ENCODE measurements at places on chromosomes 6 and 20. TPM values are rescaled to one million over a fixed set of nuclear protein-coding genes. Genes with fewer than 3 reads are reported as not detected.

GRCh38 chr20:59015411-59015810 is 3.8 kb upstream of the TUBB1 start:
- H3K36me3 ChIP-seq = no peaks in the 10 kb centered on the region
- DNase-seq = no peak
- H3K27me3 ChIP-seq = no peaks in the 10 kb centered on the region
- H3K27ac ChIP-seq = no peak overlapping the region
- H3K4me3 ChIP-seq = no peak overlapping the region
- peaks cover 7% of the 10 kb centered on the region for H3K4me1 ChIP-seq

STXBP5 gene
- total RNA-seq = 12.0 TPM

- H3K27ac ChIP-seq = no peak overlapping the region
- H3K4me1 ChIP-seq = no peaks in the 10 kb centered on the region
- H3K27me3 ChIP-seq = no peaks in the 10 kb centered on the region
- DNase-seq = no peak
Measured at GRCh38 chr6:130513770-130514169, 148.0 kb downstream of the TMEM200A start.

GRCh38 chr6:19380293-19380692 is 456.9 kb upstream of the ID4 start:
- no peak overlapping the region for H3K27ac ChIP-seq
- no peak for DNase-seq
- H3K4me3 ChIP-seq = no peak overlapping the region
- H3K36me3 ChIP-seq = no peaks in the 10 kb centered on the region
- H3K27me3 ChIP-seq = no peaks in the 10 kb centered on the region

- no peak overlapping the region for H3K4me3 ChIP-seq
- no peak for DNase-seq
- H3K27ac ChIP-seq = no peak overlapping the region
- H3K4me1 ChIP-seq = no peaks in the 10 kb centered on the region
- H3K27me3 ChIP-seq = no peaks in the 10 kb centered on the region
Measured at GRCh38 chr6:130070326-130070725, 51.9 kb downstream of the L3MBTL3 start.

EPB41L1 gene
- total RNA-seq = 35.8 TPM

GRCh38 chr6:168171673-168172353 is 92.8 kb upstream of the FRMD1 start:
- no peaks in the 10 kb centered on the region for H3K27me3 ChIP-seq
- H3K4me1 ChIP-seq = peaks cover 3% of the 10 kb centered on the region
- H3K4me3 ChIP-seq = no peak overlapping the region
- DNase-seq = no peak
- H3K36me3 ChIP-seq = no peaks in the 10 kb centered on the region

TOX2 gene
- total RNA-seq = not detected

JPH2 gene
- not detected for total RNA-seq

FNDC1 gene
- total RNA-seq = not detected

DNA sequence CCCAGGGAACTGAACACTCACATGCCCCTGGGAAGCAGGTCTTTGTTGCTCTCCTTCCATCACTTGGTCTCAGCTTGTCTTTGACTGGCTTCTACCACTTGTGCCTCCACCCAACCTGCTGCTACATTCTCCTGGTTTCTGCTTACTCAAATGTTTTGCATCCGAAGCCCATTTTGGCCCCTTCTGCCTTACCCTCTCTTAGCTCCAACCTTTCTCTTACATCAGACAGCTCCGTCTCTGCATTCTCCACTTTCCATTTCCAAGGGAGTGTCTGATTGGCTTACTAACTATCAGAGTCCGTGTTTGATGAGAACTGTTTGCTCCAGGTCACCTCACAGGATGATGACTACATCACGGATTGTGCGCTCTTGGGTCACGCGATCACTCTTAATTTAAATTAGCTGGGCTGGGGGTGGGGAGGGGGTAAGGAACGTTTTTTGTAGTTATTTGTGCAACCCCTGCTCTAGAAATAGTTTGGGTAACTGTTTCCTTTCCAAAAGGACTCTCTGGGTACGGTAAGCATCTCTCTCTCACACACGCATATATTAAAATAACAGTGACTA is 844 bp upstream of the ABRACL start:
- no peaks in the 10 kb centered on the region for H3K27me3 ChIP-seq
- peaks cover 27% of the 10 kb centered on the region for H3K4me1 ChIP-seq
- DNase-seq = peak; percentile 42
- H3K36me3 ChIP-seq = no peaks in the 10 kb centered on the region
- peak overlapping the region; percentile 88 for H3K4me3 ChIP-seq

DNA sequence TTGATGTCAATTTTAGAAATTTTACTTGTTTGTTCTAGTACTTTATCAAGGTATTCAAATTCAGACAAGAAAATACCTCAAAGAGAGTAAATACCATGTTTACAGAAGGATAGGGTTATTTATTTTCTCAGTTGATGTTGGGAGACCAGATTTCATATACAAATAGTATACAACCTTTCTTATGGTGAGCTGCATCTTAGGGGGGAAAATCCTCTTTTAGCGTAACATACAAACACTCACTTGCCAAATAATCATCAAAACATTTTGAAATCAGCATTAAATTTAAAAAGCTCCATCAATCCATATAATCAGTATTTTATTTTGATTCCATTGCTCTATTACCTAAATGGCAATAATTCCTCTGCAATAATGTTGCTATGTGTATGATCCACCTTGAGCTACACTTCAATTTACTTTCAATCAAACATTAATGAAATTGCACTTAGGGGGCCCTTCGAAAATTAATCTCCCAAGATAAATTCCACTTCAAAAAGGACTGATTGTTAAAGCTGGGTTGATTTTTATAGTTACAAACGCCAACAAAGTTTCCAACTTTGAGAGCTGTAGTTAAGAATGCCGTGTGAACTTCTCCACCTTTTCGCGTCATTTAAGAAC is 2.2 kb downstream of the NKX2-4 start:
- no peak for DNase-seq
- no peaks in the 10 kb centered on the region for H3K36me3 ChIP-seq
- H3K27ac ChIP-seq = no peak overlapping the region
- H3K4me3 ChIP-seq = no peak overlapping the region
- peaks cover 15% of the 10 kb centered on the region for H3K4me1 ChIP-seq

SMIM29 gene
- 8.9 TPM for total RNA-seq

- H3K4me1 ChIP-seq = no peaks in the 10 kb centered on the region
- no peaks in the 10 kb centered on the region for H3K27me3 ChIP-seq
- H3K36me3 ChIP-seq = no peaks in the 10 kb centered on the region
- DNase-seq = no peak
- H3K4me3 ChIP-seq = no peak overlapping the region
Measured at GRCh38 chr6:4103929-4104328, 25.0 kb upstream of the FAM217A start.

- peaks cover 4% of the 10 kb centered on the region for H3K4me1 ChIP-seq
- no peak for DNase-seq
- no peaks in the 10 kb centered on the region for H3K27me3 ChIP-seq
- H3K27ac ChIP-seq = no peak overlapping the region
Measured at GRCh38 chr6:5102267-5102970, 17.3 kb downstream of the PPP1R3G start.

SNAI1 gene
- total RNA-seq = 4.0 TPM

Measured in neural progenitor cell (in vitro differentiated cells).